ENCODE measurements at places on chromosomes 13 and 19.
A peak's percentile ranks its signal among the peaks of the same experiment; 100 is the strongest.

DNA sequence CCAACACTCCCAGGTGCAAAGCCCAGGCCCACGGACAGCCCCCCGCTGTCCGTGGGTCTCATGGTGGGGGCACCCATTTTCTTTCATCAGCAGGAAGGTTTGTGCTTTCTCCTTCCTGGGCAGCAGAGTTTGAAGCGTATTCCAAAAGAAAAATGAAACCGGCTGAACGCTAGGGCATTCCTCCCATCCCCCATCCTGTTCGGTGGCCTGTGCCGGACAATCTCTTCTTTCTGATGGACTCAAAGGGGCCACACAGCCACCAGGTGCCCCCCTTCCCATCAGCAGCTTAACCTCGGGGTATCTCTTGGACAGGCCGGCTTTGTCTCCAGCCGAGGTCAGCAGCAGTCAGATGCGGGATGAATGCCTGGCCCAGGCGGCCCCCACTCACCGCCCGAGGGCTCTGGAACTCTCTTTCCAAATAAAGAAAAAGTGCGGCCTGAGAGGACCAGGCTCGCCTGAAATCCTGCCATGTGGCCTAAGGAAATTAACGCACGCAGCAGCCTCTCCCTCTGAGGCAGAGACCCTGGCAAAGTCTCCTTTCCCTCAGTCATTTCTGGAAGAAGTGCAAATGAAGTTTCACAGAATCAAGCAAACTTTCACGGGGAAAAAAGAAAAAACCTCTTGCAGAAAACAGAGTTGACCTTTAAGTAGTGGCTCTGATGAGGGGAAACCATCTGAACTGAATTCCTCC, 67.8 kb downstream of the RASA3 start:
- DNase-seq = no peak

GRCh38 chr13:104937881-104938280, 1597.6 kb downstream of the EFNB2 start:
- no peak for DNase-seq

- DNase-seq = no peak
Observed at GRCh38 chr13:67341406-67341805, 111.3 kb upstream of the PCDH9 start.

DNA sequence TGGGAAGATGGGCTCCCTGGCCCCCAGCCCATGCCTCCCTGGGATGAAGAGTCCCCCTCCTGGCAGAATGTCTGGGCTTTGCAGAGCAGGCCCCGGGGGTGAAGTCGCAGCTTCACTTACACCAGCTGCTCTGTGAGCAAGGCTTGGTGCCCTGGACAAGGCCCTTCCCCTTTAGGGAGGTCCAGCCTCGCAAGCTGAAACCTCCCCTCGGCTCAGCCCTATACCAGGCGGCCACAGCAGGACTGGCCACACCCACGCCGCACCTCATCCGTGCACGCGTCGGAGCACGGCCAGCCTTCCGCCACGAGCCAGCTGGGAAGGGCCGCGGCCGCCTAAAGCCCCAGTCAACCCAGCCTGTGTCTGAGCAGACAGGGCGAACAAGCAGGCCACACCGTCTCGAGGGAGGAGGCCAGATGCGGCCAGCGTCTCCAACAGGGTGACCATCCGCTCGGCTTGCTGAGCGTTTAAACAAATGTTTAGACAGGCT, 83.2 kb upstream of the MCF2L start:
- DNase-seq = no peak

DNA sequence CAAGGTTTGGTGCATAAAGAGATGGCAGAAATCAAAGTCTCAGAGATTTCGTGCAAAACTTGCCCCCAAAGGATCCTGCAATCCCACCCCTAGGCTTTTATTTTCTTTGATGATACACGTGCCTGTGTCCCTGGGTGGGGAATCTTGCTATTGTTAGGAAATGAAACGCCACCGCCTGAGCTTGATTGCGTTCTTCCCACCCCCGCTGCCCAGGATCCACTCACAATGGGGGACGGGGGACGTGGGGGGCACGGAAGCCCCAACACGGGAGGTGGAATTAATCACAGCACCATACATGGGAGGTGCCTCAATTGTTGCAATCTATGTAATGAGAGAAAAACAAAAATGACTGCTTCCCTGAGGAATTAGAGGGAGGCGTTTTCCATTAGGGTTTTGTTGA, 39.6 kb downstream of the ZNRF4 start:
- no peak for DNase-seq

GRCh38 chr13:101988140-101988539, 413.7 kb downstream of the FGF14 start:
- DNase-seq = no peak

DNA sequence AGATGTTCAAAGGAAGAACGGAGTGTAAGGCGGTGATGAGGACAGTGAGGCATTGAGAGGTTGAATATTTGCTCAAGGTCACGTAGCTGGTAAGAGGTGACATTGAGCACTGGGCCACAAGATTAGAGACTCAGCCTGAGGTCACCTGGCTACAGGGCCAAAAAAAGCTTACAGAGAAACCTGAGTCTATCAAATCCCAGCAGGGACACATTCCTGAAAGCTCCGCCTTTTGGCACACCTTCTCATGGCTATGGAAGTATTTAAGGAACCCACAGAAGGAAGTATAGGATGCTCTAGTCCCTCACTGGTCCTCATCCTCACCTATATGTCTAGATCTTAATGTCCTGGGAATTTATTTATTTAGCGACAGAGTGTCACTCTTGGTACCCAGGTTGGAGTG, 17.4 kb downstream of the ZNF586 start:
- DNase-seq = no peak

DNA sequence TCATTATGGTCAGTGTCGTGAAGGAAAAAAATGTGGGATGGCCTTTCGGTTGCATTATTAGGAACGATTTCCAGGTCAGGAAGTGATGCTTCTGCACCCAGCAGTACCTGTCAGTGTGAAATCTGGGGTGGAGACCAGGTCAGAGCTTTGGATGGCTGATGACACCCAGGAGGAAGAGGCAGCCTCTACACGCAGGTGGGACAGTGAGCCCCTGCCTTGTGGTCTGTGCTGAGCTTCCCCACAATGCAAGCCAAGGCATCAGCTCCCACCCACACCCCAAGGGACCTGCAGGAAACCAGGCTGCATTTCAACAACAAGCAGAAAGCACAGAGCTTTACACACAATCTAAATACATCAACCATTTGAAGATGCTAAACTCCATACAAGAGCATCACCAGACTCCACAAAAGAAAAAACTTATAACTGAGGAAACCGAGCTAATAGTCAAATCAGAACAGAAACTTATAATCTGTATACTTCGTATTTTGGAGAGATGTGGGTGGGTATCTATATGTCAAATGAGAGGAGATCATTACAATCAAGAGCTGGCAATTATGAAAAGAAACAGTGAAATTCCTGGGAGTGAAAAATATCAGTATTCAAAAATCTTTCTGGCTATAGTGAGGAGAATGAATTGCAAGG, 130.1 kb downstream of the ZDHHC20 start:
- DNase-seq = peak; percentile 58

DNA sequence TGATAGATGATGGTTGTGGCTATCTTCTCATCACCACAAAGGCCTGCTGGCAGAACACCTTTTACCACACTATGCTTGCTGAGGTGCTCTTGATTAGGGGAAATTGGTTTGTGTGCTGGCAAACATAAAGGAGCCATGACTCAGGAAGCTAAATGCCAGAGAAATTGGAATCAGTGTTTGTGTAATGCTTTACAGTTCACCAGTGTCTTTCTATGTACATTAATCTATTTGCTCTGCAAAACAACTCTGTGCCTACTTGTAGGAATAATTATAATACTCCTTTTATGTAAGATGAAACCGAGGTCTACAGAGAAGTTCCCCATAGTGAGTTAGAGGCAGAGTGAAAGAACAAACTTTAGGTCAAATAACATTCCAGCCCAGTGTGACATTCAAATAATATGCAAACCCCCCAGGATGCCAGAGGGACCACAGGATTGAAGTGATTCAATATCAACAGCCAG, 390.5 kb upstream of the HTR2A start:
- DNase-seq = no peak

DNA sequence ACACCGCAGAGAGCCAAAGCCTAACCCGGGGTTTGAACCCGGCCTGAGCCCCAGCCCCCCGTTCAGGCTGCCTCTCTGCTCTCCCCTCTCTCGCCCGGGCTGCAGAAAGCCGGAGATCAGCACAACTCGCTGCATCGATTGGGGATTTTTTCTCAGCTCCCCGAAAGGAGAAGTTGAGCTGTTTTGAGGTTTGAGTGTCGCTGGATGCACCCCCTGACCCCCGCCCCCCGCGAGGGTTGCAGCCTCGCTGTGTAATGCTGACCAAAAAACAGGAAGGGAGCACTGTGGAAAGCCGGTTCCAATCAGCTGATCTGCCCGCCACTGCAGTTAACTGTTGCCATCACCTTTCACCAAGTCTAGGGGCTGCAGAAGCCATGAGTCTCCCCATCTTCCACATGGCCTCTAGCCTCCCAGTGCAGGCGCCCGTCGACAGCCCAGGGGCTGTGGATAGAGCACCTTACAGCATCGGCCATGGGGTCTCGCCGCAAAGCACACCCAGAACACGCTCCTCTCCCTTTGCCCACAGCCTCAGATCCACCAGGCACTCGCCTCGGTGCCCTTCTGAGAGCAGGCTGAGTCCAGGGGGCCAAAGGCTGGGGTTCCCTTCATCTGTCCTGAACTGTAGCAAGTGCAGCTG, 34.5 kb downstream of the MYO9B start:
- peak; percentile 58 for DNase-seq

DNA sequence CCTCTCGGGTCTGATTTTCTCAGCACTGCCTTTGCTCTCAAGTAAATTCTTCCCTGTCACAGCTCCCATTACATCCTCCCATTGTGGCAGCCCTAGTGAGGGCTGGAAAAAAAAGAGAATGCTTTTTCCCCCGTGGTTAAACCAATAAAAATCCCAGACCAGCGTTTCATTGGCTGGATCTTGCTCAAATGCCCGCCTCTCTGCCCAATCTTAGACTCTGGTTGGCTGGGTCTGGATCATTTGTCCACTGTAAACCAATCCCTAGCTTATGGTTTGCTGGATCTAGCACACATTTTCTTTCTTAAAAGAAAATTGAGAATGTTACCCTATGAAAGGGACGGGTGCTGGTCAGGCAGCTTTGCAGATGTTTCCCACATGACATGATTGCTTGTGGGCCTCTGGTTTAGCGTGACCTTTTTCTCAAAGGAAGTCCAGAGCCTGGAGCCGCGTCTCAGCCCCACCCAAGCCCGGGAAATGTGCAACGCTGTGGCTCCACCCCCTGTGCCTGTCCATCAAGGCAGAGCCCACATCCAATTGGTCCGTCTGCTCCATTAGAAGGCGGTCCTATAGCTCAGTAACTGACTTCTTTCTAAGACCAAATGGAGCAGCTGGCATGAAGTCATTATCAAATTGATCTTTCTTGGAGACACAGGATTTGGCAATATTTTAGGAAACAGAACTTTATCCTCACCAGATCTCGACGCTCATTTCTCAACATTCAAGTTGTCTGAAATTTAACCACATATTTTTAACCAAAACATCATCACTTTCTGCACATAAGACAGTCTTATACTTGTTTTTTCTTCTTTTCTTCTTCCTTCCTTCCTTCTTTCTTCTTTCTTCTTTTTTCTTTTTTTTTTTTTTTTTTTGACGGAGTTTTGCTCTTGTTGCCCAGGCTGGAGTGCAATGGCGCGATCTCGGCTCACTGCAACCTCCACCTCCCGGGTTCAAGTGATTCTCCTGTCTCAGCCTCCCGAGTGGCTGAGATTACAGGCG, 2.6 kb upstream of the MCEMP1 start:
- DNase-seq = peak; percentile 50

DNA sequence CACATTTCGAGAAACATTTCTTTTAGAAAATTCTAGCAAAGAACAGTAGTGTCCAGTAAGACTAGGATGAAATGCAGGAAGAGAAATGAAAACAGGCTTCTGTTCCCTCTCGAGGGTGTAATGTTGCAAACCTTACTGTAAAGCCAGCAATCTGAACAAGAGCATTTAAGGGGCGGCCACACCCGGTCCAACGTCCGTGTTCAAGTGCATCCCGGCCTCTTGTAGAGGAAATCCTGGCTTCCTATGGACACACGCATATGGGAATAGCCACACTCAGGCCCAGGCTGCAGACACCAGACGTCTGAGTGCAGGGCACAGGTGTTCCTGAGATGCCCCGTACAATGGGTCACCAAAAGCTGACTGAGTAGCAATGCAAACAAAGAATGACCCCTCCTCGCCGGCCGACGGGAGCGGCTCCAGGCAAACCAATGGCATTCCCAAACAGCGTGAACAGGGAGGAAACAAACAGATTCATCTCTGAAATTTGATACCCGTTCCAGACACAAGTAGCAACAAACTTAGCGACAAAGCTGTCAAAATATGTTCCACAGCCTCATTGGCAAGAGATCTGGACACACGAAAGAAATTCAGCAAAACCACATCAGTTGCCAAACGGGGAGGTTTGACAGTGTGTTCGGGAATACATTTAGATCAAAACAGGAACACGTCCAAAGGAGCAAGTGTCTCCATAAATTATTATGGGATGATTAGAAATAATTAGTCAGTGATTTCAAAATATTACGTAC, 278.6 kb upstream of the TSHZ3 start:
- no peak for DNase-seq

- no peak for DNase-seq
Observed at GRCh38 chr13:44373601-44374347, at the start of gene SERP2. SERP2 (plus strand) TSS chr13:44373824; CDS start chr13:44374026, 202 bp downstream.

- DNase-seq = no peak
Observed at GRCh38 chr13:110826861-110827672, 87.8 kb downstream of the ANKRD10 start.

DNA sequence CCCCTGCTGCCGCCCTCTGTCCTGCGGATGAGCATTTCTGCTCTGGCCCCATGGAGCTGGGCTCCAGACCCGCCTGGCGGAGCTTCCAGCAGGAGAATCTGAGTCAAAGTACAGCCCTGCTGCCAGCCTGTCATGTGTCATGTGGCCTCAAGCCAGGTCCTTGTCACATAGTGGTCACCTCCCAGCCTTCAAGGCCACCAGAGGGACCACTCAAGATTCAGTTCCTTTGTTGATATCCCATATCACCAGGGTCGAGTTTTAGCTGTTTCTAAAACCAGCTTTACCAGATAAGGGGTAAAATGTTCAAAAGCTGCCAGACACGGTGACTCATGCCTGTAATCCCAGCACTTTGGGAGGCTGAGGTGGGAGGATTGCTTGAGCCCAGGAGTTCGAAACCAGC, 13.4 kb downstream of the THOP1 start:
- no peak for DNase-seq

DNA sequence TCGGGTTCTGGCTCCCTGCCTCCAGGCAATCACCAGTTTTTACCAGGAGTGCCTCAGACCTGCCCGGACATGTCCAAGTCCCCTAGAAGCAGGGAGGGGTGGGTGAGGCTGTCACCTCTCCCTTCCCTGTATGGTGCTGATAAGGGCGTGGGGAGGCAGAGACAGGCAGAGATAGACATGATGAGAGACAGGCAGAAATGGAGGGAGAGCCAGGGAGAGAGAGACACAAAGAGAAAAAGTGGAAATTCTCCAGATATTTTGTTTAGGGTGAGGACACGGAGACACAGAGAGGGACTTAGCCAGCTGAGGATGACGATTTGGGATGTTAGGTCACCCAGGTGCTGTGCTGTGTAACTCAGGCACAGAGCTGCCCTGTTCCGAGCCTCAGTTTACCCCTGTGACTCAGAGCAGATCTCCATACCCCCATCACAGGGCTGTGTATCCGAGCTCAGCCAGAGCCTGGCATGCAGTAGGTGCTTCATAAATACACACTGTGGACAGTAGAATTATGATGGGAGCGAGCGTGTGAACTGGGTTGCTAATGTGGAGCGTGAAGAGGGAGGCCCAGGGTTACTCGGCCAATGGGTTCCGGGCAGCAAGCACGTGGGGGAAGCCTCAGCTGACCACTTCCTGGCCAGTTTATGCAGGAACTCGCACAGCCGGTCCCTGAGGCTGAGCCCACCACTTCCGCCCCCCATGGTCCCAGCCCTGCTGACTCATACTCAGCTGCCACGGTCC, 11.9 kb upstream of the GDF15 start:
- DNase-seq = peak; percentile 95
